Right lung (tissue), 10 donors: ENCODE measurements at places on chromosomes 11 and 22.
A peak's percentile ranks its signal among the peaks of the same experiment; 100 is the strongest.

- DNase-seq: no peak
These were observed 11.9 kb upstream of the CLMP start for GRCh38 chr11:123206791-123207434.

DNA sequence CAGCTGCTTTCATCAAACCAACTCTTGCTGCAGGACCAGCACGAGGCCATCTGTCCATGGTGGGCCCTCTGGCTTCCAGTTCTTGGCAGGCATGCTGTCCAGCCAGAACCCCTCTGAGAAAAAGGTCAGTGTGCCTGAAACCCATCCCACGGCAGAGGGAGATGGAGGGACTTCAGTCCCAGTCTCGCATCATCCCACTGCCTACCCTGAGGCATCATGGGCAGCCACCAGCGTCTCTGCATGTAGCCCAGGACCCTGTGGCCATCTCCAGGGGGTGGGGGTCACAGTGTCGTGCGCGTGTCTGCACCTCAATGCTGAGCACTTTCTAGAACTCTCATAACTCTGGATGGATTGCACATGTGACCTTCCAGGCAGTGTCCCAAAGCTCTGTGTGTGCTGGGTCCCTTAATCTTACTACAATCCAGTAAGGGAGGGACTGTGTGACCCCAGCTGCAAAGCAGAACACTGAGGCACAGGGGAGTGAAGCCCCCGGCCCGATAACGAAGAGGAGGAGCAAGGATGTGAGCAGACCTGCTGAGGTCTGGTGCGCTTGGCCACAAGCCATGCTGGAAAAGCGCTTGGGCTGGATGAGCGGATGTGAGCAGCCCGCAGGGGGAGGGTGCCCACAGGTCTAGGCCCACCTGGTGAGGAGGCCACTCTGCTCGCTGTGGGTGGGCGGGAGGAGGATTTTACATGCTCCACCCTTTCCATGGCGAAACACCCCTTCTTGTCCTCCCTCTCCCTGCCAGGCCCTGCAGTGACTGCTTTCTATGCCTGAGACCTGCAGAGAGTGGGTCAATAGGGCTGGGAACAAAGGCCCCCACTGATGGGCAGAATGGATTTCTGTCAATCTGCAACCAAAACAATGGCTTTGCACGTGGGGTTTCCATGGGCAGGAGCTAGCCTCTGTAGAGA is 1401.0 kb downstream of the BRD1 start:
- DNase-seq: no peak

- DNase-seq: no peak
These were observed 407.8 kb downstream of the ETS1 start for GRCh38 chr11:128179512-128179911.

DNA sequence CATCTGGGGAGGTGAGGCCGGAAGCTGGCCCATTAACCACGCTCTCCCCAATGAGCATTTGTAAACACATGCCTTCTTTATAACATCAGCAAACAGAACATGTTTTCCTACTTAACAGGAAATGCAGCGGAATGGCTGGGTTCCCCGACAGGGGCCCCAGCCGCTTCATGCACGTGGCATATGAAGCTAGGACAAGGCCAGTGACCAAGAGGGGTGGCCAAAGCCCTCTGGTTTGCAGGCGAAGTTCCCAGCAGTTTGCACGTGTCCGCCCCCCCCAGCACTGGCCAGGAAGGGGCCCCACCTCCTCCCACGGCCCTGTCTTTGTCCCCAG is 38.7 kb upstream of the LINC01488 start:
- DNase-seq: peak; percentile 89

DNA sequence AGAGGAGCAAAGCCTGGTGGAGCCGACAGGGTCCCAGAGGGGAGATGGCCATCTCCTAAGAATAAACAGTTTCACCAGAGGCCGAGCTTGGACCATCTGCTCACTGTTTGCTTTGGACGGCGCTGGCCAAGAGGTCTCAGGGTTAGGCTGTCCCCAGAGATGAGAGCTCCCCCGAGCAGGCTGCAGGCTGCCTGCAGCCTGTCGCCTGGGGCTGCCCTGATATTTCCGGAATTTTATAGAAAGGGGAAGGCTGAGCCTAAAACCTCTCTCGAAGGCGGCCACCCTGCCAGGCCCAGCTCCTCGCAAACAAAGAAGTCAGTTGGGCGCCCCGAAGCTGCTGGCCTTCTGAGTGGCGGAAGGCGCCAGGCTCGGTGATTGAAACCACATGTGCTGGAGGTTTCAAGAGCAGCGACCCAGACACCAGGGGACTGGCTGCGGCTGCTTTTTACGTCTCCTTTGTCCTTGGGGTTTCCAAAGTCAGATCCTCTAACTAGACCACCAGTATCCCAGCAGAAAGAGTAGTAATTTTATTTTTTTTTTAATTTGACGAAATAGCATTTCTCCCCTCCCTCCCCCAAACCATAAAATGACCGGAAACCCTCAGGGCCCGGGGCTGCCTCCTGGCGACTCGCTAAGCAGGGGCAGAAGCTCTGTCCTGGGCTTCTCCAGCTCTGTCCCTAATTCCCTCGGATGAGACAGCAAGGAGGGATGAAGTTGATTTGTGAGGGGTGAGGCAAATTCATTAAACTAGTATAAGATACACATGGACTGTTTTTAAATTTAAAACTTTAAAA is 57.4 kb downstream of the CLMP start:
- peak; percentile 83 for DNase-seq

DNA sequence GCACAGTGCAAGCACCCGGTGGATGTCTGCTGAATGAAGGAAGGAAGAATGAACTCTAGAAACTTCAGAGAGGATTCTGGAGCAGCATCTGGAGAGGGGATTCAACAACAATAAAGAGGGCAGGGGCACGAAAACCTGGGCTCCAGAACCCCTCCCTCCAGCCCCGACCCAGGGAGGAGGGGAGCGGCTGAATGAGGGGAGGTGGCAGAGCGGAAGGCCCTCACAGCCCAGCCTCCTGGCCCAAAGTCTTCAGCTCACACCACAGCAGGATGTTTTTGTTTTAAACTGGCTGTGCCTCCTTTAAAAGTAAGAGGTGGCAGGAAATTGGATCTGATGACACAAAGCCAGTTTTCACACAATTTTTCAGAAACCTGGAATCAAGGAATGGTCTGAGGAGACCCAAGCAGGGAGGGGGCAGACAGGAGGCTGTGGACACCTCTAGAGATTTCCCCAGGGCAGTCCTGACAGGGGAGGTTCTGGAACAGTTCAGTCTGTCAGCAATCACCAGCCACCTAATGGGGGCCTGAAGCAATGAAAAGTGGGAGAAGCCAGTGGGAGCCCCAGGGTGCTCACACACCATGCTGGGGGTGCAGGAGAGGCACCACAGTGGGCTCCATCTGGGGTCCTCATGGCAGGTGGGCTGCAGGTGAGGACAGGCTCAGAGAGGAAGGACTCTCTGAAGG is 44.4 kb upstream of the TCF20 start:
- DNase-seq: no peak

- DNase-seq: no peak
These were observed 67.7 kb downstream of the THAP12 start for GRCh38 chr11:76313271-76313670.
